ENCODE measurements at places on chromosomes 6 and 20. TPM values are rescaled to one million over a fixed set of nuclear protein-coding genes. Genes with fewer than 3 reads are reported as not detected.

DNA sequence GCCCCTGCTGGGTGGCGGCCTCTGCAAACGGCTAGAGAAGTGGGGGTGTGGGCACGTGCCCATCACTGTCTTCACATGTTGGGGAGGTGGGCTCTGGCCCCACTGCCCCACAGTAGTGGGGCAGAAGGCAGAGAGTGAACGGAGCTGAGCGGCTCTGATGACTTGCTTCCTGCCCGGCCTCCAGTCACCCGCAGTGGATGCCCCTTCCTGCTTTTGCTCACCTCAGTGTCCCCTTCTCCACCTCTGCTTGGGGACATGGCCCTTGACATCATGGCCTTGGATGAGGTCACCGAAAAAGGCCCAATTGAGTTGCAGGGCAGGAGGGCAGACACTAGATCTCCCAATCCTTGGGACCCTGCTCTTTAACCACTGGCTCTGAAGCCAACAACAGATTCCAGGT lies 40.1 kb downstream of the KCNK5 start:
- no peak for DNase-seq

DNA sequence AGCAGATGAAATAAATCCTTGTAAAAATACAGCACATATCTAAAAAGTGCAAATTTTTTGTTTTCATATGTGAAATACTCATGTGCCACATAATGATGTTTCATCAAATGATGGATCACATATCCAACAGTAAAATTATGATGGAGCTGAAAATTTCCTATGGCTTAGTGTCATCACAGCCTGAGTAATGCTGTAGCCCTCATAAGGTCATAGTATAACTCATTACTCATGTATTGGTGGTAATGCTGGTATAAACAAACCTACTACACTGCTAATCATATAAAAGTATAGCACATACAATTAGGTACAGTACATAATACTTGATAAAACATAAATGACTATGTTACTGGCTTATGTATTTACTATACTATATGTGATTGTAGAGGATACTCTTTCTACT lies 12.9 kb downstream of the TSPYL1 start:
- no peak for DNase-seq

DNA sequence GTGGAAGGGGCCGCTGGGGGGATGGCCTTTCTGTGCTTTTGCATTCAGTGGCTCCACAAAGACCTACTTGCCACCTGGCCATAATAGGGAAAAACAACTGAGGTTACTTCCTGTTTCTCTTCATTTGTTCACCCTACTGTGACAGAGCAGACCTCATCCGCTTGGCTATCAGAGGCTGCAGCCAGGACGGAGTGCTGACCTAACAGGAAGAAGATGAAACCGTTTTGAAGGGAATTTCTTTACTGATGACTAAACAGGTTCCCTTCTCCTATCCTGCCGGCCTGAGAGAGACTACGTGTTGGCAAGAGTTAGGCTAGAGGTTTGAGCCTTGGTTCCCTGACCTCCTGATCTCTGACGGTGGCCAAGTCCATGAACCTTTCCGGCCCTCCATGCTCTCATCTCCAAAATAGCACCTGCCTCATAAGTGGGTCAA lies 21.3 kb downstream of the PRR18 start:
- no peak for DNase-seq

- no peak for DNase-seq
These were observed 245.3 kb downstream of the OGFRL1 start for GRCh38 chr6:71533939-71534379.

- DNase-seq, result no peak
These were observed 22.3 kb downstream of the ACTR5 start for GRCh38 chr20:38770546-38770945.

Gene PLA2G7
- polyA plus RNA-seq, result 1.4 TPM

Gene TRIM31
- polyA plus RNA-seq, result not detected

Gene ENPP1
- polyA plus RNA-seq, result 12.4 TPM

- DNase-seq, result no peak
These were observed 20.4 kb downstream of the RNF217 start for GRCh38 chr6:124982669-124983068.
